ENCODE measurements at places on chromosomes 1 and 21. TPM values are rescaled to one million over a fixed set of nuclear protein-coding genes. Genes with fewer than 3 reads are reported as not detected.

Gene TDRD5
- total RNA-seq = not detected

Gene EVA1C
- 8.5 TPM for total RNA-seq

Gene LEMD1
- not detected for total RNA-seq

Gene CCDC17
- total RNA-seq = 1.0 TPM

Gene EVA1B
- 131 TPM for total RNA-seq

Gene CLDN8
- total RNA-seq = not detected

Gene BRINP3
- not detected for total RNA-seq

Gene KCNK2
- 16.3 TPM for total RNA-seq

Gene KIF14
- 1.3 TPM for total RNA-seq

Gene PKP1
- 0.30 TPM for total RNA-seq

Gene FAM151A
- total RNA-seq = not detected

Gene SSX2IP
- 11.5 TPM for total RNA-seq

Gene OR2T8
- not detected for total RNA-seq

Gene TMEM200B
- total RNA-seq = 4.3 TPM

Gene PGBD5
- 0.20 TPM for total RNA-seq

Gene RIPK4
- total RNA-seq = 15.0 TPM

Gene SLC27A3
- 14.6 TPM for total RNA-seq

Gene COL9A2
- total RNA-seq = 1.5 TPM

Gene RABGAP1L
- total RNA-seq = 32.4 TPM

Gene PGLYRP4
- not detected for total RNA-seq

Gene ZNF683
- not detected for total RNA-seq

Gene PALMD
- 2.6 TPM for total RNA-seq

Gene HP1BP3
- 195 TPM for total RNA-seq

Gene FALEC
- 0.33 TPM for total RNA-seq

Gene COL6A2
- 4,259 TPM for total RNA-seq

Gene ADGRB2
- 16.7 TPM for total RNA-seq

Gene TRAPPC10
- 28.6 TPM for total RNA-seq

Gene ORC1
- 0.99 TPM for total RNA-seq

Gene PROK1
- not detected for total RNA-seq

Gene RHD
- total RNA-seq = not detected

Gene TSACC
- not detected for total RNA-seq

Gene KRTAP13-2
- total RNA-seq = not detected

Gene CFHR5
- total RNA-seq = not detected

Gene CYP2J2
- total RNA-seq = not detected

Gene KPNA6
- total RNA-seq = 51.3 TPM

Gene WDR64
- total RNA-seq = not detected

Gene OR10J1
- total RNA-seq = not detected

Gene TINAGL1
- 442 TPM for total RNA-seq

Gene SLC30A2
- total RNA-seq = not detected

Gene JAM2
- 3.3 TPM for total RNA-seq

Gene MYOG
- total RNA-seq = not detected

Data from smooth muscle cell of the pulmonary artery (primary cell).